ENCODE measurements at places on chromosomes 3 and 15. TPM values are rescaled to one million over a fixed set of nuclear protein-coding genes. Genes with fewer than 3 reads are reported as not detected.

Gene RBPMS2
- polyA plus RNA-seq, result 4.1 TPM

DNA sequence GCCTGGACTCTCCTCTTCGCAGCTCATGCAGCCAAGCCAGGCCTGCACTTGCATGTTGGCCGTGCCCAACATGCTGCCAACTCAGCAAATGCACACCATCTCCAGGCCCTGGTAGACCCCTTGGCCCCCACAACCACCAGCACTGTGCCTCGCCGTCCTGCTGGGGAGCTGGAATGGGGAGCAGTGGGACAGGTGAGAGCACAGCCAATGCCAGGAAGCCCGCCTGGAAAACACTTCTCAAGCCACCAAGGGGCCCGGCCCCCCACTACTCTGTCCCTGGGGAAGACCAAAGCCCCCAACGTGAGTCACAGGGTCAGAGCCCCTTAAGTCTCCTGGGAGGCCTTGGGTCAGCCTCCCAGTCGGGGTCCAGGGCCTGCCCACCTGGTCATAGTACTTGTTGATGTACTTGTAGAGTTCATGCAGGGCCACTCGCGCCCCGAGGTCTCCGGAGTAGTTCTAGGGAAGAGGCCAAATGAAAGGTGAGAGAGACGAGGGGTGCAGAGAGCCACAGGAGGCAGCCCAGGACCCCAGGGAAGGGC is 24.5 kb downstream of the PLXNB1 start:
- DNase-seq, result no peak

Gene AP4E1
- 9.3 TPM for polyA plus RNA-seq

DNA sequence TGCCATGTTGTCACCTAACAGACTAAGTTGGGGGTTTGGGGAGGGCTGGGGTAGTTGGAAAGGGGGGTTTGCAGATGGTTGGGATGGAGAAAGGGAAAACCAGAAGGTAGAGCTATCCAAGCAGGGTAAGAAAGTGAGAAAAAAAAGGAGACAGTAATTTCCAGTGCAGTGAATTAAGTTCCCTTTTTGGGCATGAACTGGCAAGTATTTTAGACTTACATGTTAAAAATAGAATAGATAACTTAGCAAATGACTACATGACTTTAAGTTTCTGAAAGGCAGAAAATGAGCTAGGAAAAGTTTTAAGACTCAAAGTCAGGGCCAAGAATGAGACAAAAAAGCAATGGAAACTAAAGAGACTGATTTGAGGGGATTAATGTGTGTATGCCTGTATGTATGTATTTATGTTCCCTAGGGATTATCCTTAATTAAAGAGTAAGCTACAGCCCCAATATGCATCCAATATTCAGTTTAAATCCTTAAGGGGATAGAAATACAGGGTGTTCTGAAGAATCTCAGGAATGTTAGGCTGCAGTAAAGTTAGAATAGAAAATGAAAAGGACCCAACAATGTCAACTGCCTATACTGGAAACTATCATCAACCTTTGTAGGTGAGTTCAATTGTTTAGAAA is 285.2 kb upstream of the MME start:
- no peak for DNase-seq

Gene SLITRK3
- polyA plus RNA-seq, result 0.35 TPM

GRCh38 chr15:38281031-38281430 is 28.4 kb downstream of the SPRED1 start:
- no peak for DNase-seq

- DNase-seq, result no peak
Measured at GRCh38 chr3:123421353-123422174, 27.3 kb downstream of the ADCY5 start.

- no peak for DNase-seq
Measured at GRCh38 chr15:72584006-72584405, 70.5 kb upstream of the GOLGA6B start.

All from muscle of arm (tissue), 14 donors.